Activated CD4-positive, alpha-beta T cell treated with anti-CD3 and anti-CD28 coated beads, Interleukin-2, amount 10 ng/mL, durations not matched to agents 7 days and 5 days (primary cell): ENCODE measurements at places on chromosomes 12 and 14. TPM values are rescaled to one million over a fixed set of nuclear protein-coding genes. Genes with fewer than 3 reads are reported as not detected.
A peak's percentile ranks its signal among the peaks of the same experiment; 100 is the strongest.

DNA sequence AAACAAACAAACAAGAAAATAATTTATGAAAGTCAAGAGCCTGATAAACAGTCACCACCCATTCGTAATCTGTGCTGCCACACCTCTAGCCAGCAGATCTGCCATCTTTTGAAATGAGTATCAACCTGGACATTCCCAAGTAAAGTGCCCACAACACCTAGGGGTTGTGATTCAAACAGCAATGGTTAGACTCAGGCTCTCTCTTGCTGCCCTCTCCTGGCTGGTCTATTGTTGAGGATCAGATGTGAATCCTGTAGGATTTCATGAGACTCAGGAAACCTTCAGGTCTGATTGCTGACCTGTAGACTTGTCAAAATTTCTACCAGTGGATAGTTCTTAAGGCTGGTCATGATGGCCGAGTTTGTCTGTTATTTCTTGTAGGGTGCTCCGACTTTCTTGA, 26.8 kb downstream of the DGLUCY start:
- DNase-seq, result peak; percentile 7

- DNase-seq, result no peak
These were observed 46.7 kb downstream of the APPL2 start for GRCh38 chr12:105189293-105189692.

DNA sequence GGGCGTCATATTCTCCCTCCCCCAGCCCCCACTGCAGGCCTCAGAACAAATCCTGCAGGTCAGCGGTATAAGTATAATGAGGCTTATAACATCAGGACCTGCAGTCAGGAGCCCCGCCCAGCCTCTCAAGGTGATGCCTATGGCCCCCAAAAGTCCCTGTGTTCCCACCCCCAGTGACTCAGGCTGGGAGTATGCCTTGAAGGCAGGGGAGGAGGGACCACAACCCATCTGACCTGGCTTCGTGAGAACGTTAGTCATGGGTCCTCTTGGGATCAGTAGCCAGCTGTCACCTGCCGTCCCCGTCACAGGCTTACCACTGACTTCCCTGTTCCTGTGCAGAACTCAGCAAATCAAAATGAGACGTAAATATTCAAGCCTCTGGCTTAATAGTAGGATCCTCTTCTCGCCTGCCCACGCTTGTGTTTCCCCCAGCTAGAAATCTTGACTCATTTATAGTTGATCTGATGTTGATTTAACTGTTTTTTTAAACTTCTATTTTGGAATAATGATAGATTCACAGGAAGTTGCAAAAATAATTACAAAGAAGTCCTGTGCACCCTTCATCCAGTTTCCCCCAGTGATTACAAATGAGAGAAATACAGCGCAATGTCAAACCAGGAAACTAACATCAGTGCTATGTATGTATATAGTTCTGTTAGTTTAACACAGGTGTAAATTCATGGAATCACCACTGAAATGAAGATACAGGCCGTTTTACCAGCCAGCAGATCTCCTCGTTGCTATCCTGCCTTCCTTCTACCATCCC, 107.5 kb downstream of the ADGRD1 start:
- DNase-seq, result no peak

DNA sequence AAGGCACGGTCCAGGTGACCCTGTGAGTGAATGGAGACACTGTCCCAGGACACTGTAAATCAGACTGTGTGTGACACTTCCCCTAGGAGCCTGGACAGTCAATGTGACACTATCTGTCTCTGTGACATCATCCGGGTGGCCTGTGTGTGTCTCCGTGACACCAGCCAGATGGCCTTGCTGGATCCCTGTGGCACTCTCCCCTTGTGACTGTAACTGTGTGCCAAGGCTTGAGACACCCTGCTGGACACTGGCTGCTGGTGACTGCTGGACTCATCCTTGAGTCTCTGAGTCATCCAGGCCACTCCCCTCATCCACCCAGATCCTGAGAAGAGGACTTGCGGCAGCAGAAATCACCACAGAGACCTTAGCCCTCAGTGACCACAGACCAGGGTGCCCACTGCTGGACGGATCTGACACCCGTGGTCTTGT, 51.6 kb downstream of the MVK start:
- DNase-seq, result no peak

GRCh38 chr12:114895081-114895480, 211.1 kb upstream of the TBX3 start:
- DNase-seq, result no peak

DNA sequence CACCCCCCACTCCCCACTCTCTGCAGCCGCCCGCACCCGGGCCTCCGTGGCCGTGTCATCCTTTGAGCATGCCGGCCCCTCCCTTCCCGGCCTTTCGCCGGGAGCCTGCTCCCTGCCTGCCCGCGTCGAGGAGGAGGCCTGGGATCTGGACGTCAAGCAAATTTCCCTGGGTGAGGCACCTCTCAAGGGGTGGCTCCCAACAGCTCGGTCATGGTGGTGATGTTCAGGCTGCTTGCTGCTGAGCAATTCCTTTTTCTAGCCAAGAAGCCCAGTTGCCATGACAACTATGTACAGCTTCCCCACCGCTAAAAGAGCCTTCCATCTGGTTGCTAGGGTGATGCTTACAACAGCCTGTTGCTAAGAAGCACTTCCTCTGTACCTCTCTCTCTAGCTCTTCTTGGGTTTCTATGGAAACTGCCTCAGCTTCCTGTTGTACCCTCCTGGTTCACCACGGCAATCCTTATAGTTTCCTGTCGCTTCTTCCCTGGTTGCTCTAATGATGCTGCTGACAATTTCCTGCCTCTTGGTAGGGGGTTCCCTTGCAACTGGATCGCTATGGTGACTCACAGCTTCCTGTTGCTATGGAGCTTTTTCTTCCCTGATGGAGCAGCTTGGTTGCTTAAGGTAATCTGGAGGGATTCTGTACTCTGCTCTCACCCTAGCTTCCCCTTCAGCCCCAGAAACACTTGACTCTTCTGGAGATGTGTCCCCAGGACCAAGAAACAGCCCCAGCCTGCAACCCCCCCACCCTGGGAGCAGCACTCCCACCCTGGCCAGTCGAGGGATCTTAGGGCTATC, 11.0 kb downstream of the ZNF219 start:
- peak; percentile 87 for DNase-seq

DNA sequence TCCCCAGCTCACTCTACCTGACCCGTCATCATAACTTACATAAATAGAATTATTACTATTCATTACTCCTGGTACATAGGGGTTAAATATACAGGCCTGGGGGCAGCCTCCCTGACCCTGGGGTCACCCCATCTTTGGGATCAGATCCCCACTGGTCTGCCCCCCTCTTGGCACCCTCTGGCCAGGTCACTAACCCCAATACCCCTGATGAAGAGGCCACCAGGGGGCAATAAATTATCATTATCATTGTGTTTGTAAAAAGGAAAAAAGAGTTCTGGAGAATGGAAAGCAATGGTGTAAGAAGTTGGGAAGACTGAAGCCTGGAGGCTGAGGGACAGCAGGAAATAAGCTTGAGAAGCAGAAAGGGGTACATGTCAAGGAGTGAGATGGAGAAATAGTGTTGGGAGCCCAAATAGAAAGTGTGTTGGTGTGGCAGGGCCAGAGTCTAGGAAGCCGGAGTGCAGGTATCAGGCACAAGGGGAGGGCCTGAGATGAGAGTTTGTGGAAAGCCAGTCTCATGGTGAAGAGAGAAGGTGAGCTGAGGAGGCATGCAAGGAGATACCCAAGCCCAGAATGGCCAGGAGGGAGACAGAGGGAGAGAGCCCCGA, 6.1 kb upstream of the AAAS start:
- DNase-seq, result no peak

DNA sequence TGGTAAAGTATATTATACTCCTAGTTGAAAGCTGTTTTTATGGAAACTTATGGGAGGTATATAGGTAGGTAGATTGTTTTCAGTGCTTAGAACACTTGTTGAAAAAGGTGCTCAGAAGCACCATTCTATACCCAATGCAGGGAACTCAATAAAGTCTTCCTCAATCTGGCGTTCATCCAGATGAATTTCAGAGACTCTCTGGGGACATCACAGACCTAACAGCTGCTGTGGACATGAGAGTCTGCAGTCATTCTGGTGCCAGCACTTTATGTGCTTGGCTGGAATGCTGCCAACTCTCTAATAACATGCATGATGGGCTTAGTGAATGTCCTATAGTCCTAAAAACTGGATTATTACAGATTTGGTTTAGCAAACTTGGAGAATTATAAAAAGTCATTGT, 115.9 kb downstream of the NTN4 start:
- no peak for DNase-seq

- no peak for DNase-seq
These were observed 8.1 kb downstream of the TMEM179 start for GRCh38 chr14:104596451-104596918.

DNA sequence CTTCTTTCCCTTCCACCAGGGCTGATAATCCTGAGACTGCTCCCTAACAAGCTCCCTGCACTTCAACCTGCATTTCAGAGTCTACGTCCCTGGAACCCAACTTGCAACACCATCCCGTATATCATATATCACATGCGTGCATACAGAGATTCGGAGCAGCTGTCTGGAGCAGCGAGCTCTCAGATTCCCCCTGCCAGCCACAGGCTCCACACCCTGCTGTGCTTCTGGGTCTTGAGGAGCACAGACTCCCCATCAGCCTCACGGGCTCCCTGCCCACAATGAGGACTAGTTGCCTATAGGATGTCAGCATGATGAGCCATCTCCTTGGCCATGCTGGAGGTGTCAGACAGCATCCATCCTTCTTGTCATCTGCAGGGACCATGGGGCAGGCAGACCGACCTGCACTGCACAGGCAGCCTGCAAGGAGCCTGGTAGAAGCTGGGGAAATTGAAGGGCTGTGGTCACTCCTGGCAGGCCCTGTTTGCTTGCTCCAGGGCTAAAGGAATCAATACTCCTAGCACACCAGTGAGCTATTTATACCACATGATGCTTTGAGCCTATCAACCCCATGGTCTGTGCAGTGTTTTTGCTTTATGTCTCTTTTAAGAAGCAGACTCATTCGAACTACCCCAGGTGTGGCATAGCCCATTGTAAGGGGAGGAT, 19.6 kb upstream of the HDAC7 start:
- no peak for DNase-seq

PAH gene
- total RNA-seq, result not detected

ASCL1 gene
- not detected for total RNA-seq

GDF3 gene
- not detected for total RNA-seq

ACVRL1 gene
- not detected for total RNA-seq
